GM23248 (cell line): ENCODE measurements at places on chromosomes 11 and 22. TPM values are rescaled to one million over a fixed set of nuclear protein-coding genes. Genes with fewer than 3 reads are reported as not detected.

The PATZ1 gene
- total RNA-seq: 9.4 and 9.6 TPM in 2 replicates

The SMC1B gene
- total RNA-seq: 0.13 TPM in 1 of 2 replicates, not detected in the other

The VPREB1 gene
- total RNA-seq: not detected in 2 replicates

The NLRP14 gene
- total RNA-seq: not detected in 2 replicates

The KCNJ1 gene
- total RNA-seq: not detected in 2 replicates

The RTN4R gene
- 1.4 TPM in 1 of 2 replicates, not detected in the other for total RNA-seq

The SLC22A25 gene
- total RNA-seq: not detected in 2 replicates

The BTG4 gene
- not detected in 2 replicates for total RNA-seq

The BIK gene
- total RNA-seq: not detected in 2 replicates

The MMP8 gene
- total RNA-seq: not detected in 2 replicates

The CLDN5 gene
- total RNA-seq: not detected in 2 replicates

The GLYAT gene
- total RNA-seq: not detected in 2 replicates

The P2RY2 gene
- total RNA-seq: not detected in 2 replicates

The INCENP gene
- total RNA-seq: 16.0 and 39.5 TPM in 2 replicates

The AIFM3 gene
- total RNA-seq: 0.65 TPM in 1 of 2 replicates, not detected in the other

The OR2AG2 gene
- 0.22 and 0.25 TPM in 2 replicates for total RNA-seq

The NLRP10 gene
- 19.7 and 36.9 TPM in 2 replicates for total RNA-seq

The OMP gene
- not detected in 2 replicates for total RNA-seq

The NAALAD2 gene
- total RNA-seq: 0.76 TPM in 1 of 2 replicates, not detected in the other

The PDGFD gene
- 0.25 and 1.3 TPM in 2 replicates for total RNA-seq

The EIF3F gene
- 272 and 359 TPM in 2 replicates for total RNA-seq

The FAM118B gene
- 23.1 and 25.4 TPM in 2 replicates for total RNA-seq

The FGF4 gene
- not detected in 2 replicates for total RNA-seq

The OR52E8 gene
- total RNA-seq: not detected in 2 replicates

The OR4B1 gene
- not detected in 2 replicates for total RNA-seq

The MUC5AC gene
- total RNA-seq: not detected in 2 replicates

The TRPM5 gene
- not detected in 2 replicates for total RNA-seq

The OR5A1 gene
- not detected in 2 replicates for total RNA-seq

The GRM5 gene
- total RNA-seq: not detected in 2 replicates

The LYVE1 gene
- not detected in 2 replicates for total RNA-seq

The MYRF gene
- total RNA-seq: not detected in 2 replicates

The LRRC74B gene
- total RNA-seq: under 0.01 TPM in 1 of 2 replicates, not detected in the other

The ASCL2 gene
- not detected in 2 replicates for total RNA-seq

The DDI1 gene
- not detected in 2 replicates for total RNA-seq

The INSC gene
- total RNA-seq: 0.89 and 1.2 TPM in 2 replicates

The SOX6 gene
- under 0.01 TPM in 1 of 2 replicates, not detected in the other for total RNA-seq

The TESMIN gene
- total RNA-seq: 0.13 TPM in 1 of 2 replicates, not detected in the other
